ENCODE measurements at places on chromosomes 11 and 22. TPM values are rescaled to one million over a fixed set of nuclear protein-coding genes. Genes with fewer than 3 reads are reported as not detected.

The DEFB131B gene
- not detected for total RNA-seq

The GGTLC2 gene
- 0.80 TPM for total RNA-seq

The ACRV1 gene
- not detected for total RNA-seq

The SVIP gene
- total RNA-seq: 12.5 TPM

The SERPIND1 gene
- 0.85 TPM for total RNA-seq
